ENCODE measurements at places on chromosomes 12 and 14.

DNA sequence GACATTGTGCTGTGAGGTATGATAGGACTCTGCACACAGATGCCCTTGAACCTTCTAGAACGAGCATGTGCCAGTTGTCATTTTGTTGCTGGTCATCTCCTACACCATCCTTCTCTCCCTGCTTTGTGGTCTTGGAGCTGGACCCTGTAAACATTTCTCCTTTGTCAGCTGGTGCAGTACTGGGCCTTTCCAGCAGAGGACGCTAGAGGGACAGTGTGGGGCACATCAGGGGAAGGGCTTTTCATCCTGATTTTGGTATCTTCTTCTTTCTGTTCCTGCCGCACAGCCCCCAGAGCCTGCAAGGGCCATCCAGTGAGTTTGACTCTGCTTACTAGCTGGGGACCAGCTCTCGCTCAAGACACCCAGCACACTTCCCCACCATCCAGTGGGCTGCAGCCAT lies 484.6 kb downstream of the AACS start:
- DNase-seq = no peak

DNA sequence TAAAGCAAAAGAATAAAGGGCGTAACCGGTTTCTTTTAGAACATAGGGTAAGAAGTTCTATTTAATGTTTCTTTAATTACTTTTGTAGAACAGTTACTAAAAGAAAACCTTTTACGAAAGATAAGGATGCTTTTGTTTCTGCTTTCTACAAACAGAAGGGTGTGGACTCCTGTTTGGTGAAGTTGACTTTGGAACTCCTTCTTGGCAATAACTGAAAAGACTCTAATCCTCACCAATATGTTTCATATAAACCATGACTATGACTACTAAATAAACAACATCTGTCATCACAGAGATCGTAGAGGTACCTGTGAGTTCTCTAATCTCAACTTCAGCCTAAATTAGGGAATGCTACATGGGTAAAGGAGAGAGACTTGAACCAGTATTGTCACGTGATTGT lies 210.8 kb upstream of the FLRT2 start:
- DNase-seq = no peak

- DNase-seq = no peak
Observed at GRCh38 chr12:14841761-14842160, 1.6 kb downstream of the ART4 start.

DNA sequence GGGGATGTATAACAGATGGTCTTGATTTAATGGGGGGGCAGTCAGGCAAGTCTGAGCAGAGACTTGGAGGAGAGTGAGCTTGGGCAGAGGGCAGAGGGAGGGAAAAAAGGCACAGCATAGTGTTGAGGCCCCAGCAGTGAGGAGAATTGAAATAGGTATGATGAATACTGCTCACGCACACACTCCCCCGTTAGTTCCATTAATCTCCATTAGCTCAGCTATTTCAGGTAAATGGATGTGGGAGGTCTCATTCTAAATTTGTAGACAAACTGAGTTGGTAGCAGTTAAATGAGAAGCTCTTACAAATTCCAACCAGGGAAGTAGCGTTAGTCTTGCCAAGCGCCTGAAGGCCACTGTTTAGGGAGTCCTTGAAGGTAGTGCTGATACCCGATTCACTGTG lies 66.7 kb upstream of the STON2 start:
- no peak for DNase-seq

DNA sequence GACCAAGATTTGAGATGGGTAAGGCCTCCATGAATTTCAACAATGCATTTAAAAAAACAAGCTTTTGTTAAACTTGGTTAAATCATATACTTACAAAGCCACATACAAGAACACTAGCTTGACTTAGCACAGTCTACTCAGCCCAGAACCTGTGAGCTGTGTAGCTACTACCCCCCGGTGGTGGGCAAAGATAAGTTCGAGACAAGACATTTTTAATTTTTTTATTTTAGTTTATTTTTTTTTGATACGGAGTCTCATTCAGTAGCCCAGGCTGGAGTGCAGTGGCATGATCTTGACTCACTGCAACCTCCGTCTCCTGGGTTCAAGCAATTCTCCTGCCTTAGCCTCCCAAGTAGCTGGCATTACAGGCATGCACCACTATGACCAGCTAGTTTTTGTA lies 3.7 kb upstream of the NECAP1 start:
- no peak for DNase-seq

- peak; percentile 93 for DNase-seq
Observed at GRCh38 chr12:48119078-48119833, at the start of gene PFKM. PFKM (plus strand) TSS chr12:48119364; CDS start chr12:48122775, 3,411 bp downstream.

DNA sequence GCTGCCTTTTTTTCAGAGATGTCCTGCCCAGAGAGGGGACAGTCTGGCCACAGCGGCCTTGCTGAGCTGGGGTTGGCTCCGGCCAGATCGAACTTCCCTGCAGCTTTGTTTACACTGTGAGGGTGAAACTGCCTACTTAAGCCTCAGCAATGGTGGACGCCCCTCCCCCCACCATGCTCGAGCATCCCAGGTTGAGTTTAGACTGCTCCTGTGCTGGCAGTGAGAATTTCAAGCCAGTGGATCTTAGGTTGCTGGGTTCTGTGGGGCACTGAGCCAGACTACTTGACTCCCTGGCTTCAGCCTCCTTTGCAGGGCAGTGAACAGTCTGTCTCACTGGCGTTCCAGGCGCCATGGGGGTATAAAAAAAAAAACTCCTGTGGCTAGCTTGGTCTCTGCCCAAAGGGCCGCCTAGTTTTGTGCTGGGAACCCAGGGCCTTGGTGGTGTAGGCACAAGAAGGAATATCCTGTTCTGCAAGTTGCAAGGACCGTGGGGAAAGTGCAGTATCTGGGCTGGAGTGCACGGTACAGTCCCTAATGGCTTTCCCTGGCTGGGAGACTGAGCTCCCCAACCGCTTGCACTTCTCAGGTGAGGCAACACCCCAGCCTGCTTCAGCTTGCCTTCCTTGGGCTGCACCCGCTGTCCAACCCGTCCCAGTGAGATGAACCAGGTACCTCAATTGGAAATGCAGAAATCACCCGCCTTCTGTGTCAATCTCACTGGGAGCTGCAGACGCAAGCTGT lies 79.1 kb downstream of the LRIG3 start:
- no peak for DNase-seq

Data from retina (tissue), 1 donor.